ENCODE measurements at places on chromosomes 13 and 19.

DNA sequence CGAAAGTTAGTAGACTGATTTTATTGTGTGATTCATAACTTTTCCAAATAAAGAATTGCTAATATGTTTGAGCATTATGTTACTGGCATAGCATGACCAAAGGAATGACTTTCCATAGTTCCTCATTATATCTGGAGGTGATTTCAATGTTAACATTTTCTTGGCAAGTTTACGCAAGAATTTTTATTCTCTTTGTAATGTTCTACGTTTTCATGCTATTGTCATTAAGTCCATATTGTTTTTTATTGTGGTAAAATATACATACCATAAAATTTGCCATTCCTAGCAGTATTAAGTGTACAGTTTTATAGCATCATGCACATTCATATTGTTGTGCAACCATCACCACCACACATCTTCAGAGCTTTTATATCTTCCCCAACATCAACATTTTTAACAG is 14.8 kb downstream of the KCTD12 start:
- no peak for DNase-seq

- DNase-seq, result no peak
Observed at GRCh38 chr19:41442473-41443355, at the start of gene ERICH4. Gene ERICH4 (plus strand): TSS chr19:41443156. CDS start chr19:41443170, 14 bp downstream.

- no peak for DNase-seq
Observed at GRCh38 chr13:55583953-55584593, 1556.6 kb upstream of the PRR20A start.

- no peak for DNase-seq
Observed at GRCh38 chr13:38301236-38301635, 48.4 kb upstream of the UFM1 start.

DNA sequence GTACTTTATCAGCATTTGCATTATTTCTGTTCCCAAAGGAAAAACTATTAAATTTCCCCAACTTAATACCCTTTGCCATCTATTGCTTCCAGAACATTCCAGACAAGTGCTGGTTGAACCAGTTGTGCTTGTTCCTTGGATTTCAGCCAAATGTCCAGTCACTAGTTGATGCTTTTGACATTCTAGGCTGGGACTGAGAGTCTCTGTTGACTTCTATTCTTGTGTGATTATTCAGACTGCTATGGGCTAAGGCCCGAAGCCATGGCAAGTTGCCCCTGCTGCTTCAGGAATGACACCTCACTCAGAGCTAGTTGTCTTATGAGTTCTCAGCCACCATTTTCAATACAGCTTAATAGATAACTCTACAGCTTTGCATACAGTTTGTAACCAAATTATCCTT is 458.1 kb upstream of the ARGLU1 start:
- peak; percentile 4 for DNase-seq

DNA sequence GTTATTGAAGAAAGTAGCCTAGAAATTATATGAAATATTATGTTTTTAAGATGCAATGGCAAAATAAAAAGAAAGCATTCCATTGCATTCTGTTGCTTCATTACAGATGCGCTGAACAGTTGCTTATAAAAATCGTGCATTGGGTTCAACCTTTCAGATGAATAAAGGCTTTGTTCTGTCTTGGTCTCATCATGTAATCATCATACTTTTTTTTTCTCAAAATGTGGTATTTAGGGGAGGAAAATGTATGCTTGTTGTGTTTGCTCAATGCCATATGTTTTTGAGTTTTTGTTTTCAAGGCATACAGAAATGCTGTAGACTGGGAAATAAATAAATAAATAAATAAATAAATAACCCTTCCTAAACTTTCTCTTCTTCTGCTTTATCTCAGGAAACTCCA is 1.1 kb upstream of the MBNL2 start:
- no peak for DNase-seq

DNA sequence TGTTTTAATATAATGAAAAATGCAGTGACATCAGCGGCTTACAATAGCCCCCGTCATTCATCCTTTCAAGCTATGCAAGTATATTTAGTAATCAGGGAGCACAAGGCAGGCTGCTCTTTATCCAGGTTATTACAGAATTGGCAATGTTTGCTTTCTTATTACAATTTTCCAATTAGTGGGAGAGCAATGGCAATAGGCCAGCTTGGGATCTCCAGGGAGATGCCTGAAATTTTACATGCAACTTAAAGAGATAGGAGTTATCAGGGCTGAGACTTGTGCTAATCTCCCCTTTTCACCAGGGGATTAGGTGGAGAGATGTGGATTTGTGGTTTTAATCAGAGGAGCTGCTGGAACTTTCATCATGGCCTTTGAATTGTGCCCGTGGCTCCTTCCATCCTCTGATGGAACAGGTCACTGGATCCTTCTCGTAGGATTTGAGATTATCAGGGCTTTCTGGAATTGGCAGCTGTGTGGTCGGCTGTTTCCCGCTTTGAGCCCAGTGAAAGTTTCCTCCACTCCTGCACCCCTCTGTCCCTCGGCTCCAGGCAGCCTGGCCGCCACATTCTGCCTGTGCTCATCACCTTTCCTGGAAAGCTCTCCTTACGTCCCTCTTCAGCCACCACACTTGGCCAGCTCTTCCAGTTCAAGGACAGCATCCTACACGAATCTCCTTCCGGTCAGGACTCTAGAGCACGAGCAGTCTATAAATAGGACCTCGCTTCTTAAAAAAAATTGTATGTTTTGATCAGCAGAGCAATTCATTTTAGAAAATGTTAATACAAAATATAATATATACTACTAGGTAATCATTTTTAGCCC is 47.0 kb downstream of the CBY2 start:
- DNase-seq, result no peak

DNA sequence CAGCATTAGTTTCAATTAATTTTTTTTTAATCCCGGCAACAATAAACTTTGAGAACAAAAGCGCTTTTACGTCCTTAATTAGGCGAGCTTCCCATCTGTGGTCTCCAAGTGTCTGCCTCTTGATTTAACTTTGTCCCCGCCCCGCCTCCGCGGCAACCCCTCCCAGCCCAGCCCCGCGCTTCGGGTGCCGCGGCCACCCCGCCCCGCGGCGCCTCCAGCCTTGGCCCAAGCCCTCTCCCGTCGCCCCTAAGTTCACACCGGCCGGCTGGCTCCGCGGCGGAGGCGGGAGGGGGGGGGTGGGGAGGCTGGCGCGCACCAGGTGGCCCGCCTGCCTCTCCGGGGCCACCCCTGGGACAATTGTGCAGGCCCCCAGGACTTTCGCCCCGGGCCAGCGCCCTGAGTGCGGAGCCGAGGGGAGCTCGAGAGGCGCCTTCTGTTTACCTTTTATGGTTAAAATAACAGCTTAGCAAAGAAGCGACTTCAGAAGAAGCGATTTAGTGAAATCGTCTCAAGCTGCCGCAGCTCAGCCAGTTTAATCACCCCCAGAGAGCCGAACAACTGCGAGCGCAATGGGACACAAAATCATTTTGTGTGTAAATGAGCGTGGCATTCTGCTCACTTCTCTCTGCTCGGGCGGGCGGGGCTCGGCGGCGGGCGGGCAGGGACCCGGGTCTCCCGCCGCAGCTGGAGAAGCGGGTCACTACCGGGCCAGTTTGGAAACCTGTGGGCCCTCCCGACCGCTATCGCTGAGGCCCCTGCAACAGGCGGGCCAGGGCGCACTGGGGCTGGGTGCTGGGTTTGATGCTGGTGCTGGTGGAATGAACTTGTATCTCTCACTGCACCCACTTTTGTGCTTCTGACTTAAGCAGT is 1.4 kb downstream of the KCTD15 start:
- DNase-seq, result peak; percentile 40

DNA sequence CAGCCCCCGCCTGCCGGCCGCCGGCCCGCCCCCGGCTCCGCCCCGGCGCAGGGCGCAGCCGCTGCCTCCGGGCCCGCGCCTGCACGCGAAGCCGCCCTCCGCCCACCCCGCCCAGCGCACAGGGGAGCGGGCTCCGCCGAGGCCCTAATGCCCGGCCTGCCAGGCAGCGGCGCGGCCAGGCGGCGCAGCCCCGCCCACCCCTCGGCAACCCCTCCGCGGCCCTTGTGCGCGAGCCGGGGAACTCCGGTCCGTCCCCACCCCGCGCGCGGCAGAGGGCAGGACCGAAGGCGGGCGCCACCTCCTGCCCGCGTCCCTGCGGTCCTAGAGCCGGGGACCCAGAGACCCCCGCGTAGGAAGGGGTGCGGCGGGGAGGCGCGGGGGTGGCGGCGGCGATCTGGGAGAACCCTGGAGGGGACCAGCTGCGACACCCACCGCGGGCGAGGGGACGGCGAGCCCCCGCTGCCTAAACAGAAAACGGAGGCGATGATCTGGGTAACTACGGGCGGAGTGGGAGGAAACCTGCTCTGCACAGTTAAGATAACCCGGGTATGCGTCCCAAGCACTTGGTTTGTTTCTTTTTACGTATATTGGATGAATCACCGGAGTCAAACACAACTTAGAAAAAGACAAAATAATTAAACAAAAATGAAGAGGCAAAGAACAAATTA is 350 bp upstream of the USP12 start:
- DNase-seq, result peak; percentile 91

DNA sequence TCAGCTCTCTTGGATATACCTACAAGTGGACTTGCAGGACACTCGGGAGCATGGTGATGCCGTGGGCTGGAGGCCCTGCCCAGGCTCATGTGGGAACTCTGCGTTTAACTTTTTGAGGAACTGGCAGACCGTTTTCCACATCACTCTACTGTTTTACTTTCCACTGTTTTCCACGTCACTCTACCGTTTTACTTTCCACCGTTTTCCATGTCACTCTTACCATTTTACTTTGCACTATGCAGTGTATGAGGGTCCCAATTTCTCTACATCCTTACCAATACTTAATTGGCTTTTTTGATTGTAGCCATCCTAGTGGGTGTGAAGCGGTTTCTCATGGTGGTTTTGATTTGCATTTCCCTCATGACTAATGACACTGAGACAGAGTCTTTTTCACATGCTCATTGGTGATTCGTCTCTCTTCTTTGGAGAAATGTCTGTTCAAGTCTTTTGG is 40.5 kb downstream of the GATAD2A start:
- peak; percentile 39 for DNase-seq

GRCh38 chr19:3873151-3873550 is 4.3 kb upstream of the ZFR2 start:
- no peak for DNase-seq

- no peak for DNase-seq
Observed at GRCh38 chr19:17836530-17836929, 11.3 kb downstream of the JAK3 start.

DNA sequence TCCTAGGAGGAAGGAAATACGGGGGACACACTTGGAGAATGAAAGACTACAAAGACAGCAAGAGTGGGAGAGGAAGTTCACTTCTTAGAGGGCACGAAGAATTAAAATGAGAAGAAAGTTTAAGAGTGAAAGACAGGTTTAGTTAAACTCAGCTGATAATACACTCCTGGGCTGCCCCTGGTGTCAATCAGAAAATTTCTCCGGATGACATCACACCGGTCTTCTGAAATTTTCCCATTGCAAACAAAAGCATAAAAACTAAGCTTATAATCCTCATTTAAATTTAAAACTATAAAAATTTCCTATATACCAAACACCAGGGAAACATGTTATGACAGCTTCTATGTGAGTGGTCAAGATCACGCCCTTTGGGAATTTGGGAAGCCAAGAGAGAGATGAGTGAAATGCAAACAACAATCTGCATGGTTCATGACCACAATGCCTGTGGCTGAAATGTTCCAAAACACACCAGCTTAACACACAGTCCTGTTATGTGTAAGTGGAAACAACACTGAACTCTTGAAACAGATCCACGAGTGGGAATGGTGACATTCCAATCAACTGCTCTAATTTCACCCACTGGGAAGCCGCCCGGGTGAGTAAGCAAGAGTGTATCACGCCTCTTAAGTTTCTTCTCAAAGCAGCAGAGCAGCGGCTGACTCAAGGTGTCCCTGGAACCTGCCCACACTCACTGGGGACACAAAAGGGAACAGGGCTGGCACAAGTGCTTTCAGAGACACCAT is 49.0 kb downstream of the BRD4 start:
- peak; percentile 52 for DNase-seq

DNA sequence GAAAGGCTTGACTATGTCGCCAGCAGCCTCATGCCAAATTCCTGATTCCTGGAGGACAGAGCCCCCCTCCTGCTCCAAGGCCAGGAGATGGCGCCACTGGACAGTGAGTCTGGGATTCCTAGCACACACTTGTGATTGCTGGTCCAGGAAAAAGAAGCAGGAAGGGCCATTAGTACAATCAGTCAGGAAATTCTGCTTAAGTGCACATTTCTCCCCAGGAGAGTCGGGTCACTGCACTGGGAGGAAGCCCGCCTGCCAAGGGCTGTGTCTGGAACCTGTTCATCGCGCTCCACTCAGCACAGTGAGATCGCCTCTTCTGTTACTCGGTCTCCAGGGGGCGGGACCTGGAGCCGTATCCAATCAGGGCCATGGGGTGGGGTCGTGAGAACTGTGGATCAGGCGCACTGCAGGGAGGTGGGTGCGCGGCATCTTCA is 65.1 kb downstream of the ZNF823 start:
- DNase-seq, result peak; percentile 47

DNA sequence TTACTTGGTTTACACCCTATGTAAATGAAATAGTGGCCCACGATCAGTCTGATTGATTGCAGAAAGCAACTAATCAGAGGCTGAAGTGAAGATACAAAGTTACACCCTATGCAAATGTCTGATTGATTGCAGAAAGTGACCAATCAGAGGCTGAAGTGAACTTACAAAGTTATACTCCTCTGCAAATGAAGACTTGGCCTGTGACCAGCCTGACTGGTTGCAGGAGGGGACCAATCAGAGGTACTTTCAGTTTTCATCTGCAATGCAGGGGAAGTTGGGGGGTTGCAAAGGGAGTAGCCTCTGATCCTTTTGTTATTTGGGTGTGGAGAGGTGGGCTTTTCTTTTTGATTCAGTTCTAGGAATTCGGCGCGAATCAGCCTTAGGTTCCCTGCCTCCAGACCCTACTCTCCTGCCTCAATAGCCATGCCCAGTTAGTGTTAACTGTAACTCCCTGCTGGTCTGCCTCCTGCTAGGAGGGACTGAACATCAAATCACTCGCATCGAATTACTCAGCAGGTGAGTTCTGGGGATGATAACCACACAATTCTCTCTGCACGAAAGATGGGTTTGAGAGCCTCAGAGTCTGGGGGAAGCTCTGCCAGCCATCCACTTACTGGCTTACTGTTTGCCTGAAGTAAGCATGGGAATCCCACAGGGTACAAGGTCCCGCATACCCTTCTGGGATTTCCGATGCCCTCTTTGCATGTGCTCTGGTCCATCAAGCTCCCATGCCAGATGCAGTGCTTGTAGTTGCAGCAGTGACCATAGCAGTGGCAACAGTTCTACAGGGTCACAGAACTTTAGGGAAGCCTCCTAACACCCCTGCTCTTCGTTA is 7.5 kb downstream of the ARL11 start:
- DNase-seq, result peak; percentile 43

- DNase-seq, result no peak
Observed at GRCh38 chr19:10256551-10256950, 4.5 kb downstream of the MRPL4 start.

DNA sequence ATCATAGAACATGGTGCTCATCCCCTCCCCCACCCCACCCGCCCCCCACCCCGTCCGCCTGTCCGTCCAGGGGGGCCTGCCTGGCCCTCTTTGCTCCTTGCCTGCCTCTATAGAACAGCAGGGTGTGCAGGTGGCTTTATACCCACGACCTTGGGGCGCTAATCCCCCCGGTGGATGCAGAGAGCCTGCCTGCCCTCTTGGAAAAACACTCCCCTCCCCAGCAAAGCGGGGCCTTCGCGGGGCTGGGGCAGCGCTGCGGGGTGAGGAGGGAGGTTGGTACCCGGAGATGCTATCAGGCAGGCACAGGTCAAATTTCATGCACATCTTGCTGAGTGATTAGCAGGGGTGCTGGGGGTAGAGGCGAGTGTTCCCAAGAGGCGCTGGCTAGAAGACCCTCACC is 21.9 kb downstream of the RFX1 start:
- no peak for DNase-seq

All from EL (cell line).